ENCODE measurements at places on chromosomes 2 and 18. TPM values are rescaled to one million over a fixed set of nuclear protein-coding genes. Genes with fewer than 3 reads are reported as not detected.

LRRTM1 gene
- total RNA-seq, result not detected

ASB18 gene
- not detected for total RNA-seq

IL18R1 gene
- total RNA-seq, result 0.18 TPM

GKN2 gene
- not detected for total RNA-seq

COPS9 gene
- 85.9 TPM for total RNA-seq

- no peaks in the 10 kb centered on the region for H3K27me3 ChIP-seq
- H3K4me1 ChIP-seq, result peaks cover 5% of the 10 kb centered on the region
- H3K27ac ChIP-seq, result no peak overlapping the region
- DNase-seq, result no peak
Observed at GRCh38 chr18:24198461-24198860, 59.6 kb downstream of the CABYR start.

DNA sequence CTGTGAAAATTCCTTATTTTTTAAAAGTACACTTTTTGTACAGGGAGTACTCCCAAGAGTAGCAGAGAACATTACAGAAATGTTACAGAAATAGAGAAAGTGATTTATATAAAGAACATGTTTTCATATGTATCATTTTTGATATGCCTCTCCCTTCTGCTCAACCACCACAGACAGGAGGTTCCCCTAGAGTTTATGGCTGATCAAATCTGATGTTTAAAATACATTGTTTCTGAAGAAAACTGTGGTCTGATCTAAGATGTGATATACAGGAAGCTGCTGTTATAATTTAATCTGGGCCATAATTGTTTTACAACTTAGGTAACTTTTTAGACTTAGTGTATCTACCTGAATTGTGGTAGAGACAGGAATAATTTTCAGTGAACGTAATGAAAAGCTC is 37.0 kb downstream of the STAT4 start:
- DNase-seq, result no peak
- H3K4me3 ChIP-seq, result no peak overlapping the region
- H3K36me3 ChIP-seq, result no peaks in the 10 kb centered on the region
- H3K27ac ChIP-seq, result no peak overlapping the region

- peak overlapping the region; percentile 96 for H3K4me3 ChIP-seq
- DNase-seq, result peak; percentile 20
- H3K27ac ChIP-seq, result peak overlapping the region; percentile 86
- H3K36me3 ChIP-seq, result no peaks in the 10 kb centered on the region
- H3K4me1 ChIP-seq, result peaks cover 7% of the 10 kb centered on the region
Observed at GRCh38 chr18:7568426-7568825, 1.3 kb downstream of the PTPRM start.

DNA sequence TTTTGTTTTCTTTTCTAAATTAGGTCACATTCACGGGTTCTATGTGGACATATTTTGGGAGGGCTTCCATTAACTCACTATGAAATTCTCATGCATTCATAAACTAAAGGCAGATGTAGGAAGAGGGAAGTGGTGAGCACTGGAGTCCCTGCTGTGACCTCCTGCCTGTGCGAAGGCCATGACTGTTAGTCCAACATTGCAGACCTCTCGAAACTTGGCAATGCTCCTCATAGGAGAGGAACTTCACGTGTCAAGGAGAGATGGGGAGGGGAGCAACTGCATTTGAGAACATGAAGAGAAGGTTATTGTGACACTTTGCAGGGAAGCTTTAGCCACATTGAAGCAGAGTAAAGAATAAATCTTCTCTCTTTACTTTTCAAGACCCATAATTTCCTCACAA is 126.4 kb upstream of the HNMT start:
- no peaks in the 10 kb centered on the region for H3K4me1 ChIP-seq
- no peaks in the 10 kb centered on the region for H3K27me3 ChIP-seq
- no peak overlapping the region for H3K4me3 ChIP-seq
- no peaks in the 10 kb centered on the region for H3K36me3 ChIP-seq

- H3K4me1 ChIP-seq, result peaks cover 13% of the 10 kb centered on the region
- no peak overlapping the region for H3K27ac ChIP-seq
- H3K4me3 ChIP-seq, result no peak overlapping the region
- peak; percentile 88 for DNase-seq
- no peaks in the 10 kb centered on the region for H3K36me3 ChIP-seq
Observed at GRCh38 chr2:207482630-207483029, 47.1 kb upstream of the CREB1 start.

DNA sequence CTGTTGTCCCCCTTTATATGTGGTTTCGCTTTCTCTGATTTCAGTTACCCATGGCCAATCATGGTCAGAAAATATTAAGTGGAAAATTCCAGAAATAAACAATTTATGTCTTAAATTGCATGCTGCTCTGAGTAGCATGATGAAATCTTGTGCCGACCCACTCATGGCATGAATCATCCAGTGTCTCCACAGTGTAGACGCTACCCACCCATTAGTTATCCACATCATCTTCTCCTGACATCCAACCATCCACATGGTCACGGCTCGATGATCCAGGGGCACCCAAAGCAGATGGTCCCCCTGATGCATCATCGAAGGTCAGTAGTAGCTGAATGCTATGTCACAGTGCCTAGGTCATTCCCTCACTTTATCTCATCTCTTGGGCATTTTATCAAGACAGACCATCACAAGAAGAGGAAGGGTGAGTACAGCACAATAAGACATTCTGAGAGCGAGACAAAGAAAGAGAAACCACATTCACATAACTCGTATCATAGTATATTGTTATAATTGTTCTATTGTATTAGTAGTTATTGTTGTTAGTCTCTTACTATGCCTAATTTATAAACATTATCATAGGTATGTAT is 44.1 kb upstream of the ACKR3 start:
- H3K36me3 ChIP-seq, result no peaks in the 10 kb centered on the region
- no peak for DNase-seq
- no peak overlapping the region for H3K4me3 ChIP-seq
- no peak overlapping the region for H3K27ac ChIP-seq

GRCh38 chr2:197786010-197786877 is 1.1 kb upstream of the BOLL start:
- H3K27ac ChIP-seq, result no peak overlapping the region
- no peaks in the 10 kb centered on the region for H3K4me1 ChIP-seq
- peaks cover 12% of the 10 kb centered on the region for H3K27me3 ChIP-seq
- DNase-seq, result no peak

DNA sequence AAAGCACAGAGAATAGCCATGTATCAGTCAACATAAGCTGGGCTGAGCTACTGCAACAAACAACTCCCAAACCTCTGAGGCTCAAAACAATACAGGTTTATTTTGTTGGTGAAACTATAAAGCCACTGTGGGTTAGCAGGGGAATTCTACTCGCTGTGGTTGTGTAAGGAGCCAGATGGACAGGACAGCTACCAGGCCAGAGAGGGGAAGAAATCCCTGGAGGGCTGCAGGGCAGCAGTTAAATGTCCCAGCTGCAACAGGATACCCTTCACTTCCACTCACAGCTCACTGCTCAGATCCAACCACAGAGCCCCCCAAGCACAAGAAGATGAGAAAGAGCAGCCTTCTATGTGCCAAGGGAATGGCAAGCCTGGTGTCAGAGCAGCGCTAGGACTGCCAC is 245.9 kb upstream of the RAB6C start:
- DNase-seq, result no peak
- H3K27ac ChIP-seq, result no peak overlapping the region
- H3K27me3 ChIP-seq, result no peaks in the 10 kb centered on the region
- no peaks in the 10 kb centered on the region for H3K36me3 ChIP-seq

DNA sequence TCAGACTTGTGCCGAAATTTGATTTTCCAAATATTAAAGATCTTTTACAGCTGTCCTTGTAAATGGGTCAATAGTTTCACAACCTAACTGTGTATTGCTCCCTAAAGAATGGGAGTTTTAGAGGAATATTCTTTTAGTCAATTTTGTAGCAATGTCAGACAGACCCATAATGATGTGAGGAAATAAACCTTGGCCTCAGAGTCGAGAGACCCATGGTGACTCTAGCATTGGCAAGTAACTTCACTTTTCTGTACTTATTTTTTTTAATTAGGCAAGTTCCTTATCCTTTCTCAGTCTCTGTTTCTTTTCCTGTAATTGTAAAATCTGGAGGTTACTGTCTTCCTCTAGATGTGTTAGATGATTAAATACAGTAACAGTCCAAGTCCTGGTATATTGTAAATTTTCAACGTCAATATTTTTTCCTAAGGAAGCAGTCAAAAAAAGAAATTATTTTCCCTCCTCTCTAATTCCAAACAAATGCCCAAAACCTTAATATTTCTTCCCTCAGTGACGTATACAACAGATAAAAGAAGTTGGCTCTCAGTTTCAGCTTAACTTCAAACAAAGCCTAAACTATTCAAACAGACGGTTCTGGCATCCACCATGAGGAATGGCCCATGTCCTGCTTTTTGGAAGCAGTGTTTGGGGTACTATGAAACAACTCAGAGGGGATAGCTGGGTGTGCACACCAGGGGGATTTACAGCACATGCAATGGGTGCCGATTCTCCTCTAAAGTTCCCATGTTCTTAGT is 466.7 kb downstream of the TNS1 start:
- H3K27me3 ChIP-seq, result peaks cover 14% of the 10 kb centered on the region
- no peak overlapping the region for H3K4me3 ChIP-seq
- no peak overlapping the region for H3K27ac ChIP-seq
- no peaks in the 10 kb centered on the region for H3K36me3 ChIP-seq
- no peaks in the 10 kb centered on the region for H3K4me1 ChIP-seq

DNA sequence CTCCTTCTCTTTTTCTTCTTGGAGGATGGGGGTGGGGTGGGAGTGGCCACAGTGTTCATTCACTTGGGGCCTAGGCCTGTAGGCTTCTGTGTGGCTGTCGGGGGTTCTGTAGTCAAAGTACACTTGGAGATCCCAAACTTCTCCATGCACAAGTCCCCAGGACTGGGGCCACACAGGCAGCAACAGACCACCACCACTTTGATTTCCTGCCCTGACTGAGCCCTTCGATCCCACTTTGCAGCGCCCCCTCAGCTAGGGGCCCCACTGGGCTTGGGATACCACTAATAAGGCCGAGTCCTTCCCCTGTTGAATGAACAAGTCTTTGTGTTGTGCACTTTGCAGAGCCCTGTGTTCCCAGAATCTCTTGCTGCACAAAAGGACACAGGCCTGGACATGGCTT is 5.5 kb upstream of the TEX51 start:
- peaks cover 7% of the 10 kb centered on the region for H3K27me3 ChIP-seq
- H3K4me1 ChIP-seq, result no peaks in the 10 kb centered on the region
- H3K4me3 ChIP-seq, result no peak overlapping the region

DNA sequence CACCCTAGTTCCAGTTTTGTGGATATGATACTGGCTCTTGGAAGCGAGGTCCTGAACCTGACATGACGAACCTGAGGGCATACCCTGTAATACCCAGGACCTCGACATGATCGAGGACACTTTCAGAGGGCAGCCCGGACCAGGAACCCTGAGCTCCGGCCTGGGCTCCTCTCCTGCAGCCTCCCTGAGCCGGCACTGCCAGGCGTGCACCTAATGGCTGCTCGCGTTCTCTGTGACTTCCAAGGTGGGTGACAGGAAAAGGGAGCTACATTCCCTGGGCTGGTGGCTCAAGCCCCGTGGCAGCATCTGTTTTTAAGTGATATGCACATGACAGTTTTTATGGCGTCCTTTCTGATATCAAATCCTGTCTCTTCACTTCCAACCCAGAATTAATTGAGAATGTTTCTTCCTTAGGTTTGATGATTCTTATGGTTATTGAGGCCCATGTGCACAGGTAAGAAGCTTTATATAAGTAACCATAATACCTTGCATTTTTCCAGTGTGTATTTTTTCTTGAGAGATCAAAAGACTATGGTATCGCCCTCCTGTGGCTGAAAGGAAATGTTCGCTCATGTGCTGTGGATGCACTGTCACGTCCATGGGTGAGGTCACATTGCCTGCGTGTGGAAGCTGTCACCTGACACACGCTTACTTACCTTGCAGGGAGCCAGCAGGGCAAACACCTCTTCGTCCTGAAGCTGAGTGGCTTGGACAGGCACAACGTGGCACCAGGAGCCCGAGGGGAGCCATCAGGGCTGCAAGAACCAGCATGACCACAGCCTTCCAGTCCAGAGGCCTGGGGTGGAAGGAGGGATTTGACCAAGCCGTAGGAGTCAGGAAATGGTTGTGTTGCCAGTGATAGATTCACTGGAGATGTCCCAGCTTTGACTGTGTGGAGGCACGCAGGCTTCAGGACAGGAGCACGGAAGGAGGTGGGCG is 367.4 kb upstream of the MYT1L start:
- H3K4me3 ChIP-seq, result no peak overlapping the region
- H3K27me3 ChIP-seq, result no peaks in the 10 kb centered on the region
- no peak for DNase-seq
- no peaks in the 10 kb centered on the region for H3K4me1 ChIP-seq
- no peak overlapping the region for H3K27ac ChIP-seq

GRCh38 chr2:216372761-216373291 is 543 bp upstream of the MARCHF4 start:
- H3K4me1 ChIP-seq, result peaks cover 5% of the 10 kb centered on the region
- H3K36me3 ChIP-seq, result no peaks in the 10 kb centered on the region
- peak; percentile 93 for DNase-seq
- H3K4me3 ChIP-seq, result peak overlapping the region; percentile 59
- no peaks in the 10 kb centered on the region for H3K27me3 ChIP-seq

DNA sequence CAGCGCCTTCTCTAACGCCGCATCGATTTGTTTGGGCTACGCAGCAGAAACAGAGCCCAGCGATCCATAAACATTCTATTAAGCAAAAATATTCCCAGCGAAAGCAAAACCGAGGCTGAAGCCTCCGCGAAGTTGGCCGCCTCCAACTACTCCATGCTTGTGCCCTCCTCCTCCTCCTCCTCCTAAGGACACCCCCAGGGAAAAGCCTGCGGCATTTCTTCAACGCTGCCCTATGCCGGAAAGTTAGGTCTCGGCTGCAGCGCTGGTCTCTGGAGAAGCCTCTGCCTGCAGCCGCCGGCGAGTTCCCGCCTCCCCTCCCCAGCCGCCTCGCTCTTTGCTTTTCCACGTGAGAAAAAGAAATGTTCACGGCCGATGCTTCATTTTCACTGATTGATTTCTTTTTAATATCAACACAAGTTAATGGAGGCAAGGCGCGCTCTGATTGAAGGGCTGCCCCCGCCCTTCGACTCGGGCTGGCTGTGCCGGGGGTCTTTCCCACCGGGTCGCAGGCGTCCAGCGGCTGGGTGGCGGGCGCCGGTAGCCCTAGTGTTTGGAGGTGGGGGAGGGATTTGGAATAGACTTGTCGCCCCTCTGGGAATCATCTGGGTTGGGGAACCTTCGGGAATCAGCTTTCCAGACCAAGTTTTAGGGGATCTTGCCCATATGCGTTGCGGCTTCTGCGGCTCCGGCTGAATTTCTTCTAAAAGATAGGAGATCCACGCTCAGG is 3.9 kb downstream of the NRP2 start:
- H3K27me3 ChIP-seq, result no peaks in the 10 kb centered on the region
- peak overlapping the region; percentile 90 for H3K4me3 ChIP-seq
- H3K27ac ChIP-seq, result peak overlapping the region; percentile 90
- H3K36me3 ChIP-seq, result peaks cover 7% of the 10 kb centered on the region
- H3K4me1 ChIP-seq, result peaks cover 12% of the 10 kb centered on the region
- no peak for DNase-seq

Data from IMR-90 (cell line).